Stimulated activated CD4-positive, alpha-beta T cell treated with anti-CD3 and anti-CD28 coated beads, Interleukin-1b, Interleukin-23, amount 100 ng/mL, for 1 hour (primary cell): ENCODE measurements at places on chromosomes 13 and 19.

DNA sequence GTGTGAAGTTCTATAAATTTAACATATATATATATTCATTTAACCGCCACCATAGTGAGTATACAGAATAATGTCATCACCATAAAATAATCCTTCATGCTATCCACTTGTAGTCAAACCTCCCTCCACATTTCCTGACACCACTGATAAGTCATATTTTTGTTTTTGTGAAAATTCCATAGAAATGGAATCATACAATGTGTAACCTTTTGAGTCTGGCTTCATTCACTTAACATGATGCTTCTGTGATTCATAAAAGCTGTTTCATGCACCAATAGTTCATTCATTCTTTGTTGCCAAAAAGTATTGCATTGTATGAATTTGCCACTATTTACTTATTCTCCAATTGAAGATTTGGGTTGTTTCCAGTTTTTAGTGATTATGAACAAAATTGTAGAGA, 497.5 kb upstream of the PCDH20 start:
- DNase-seq: no peak

- no peak for DNase-seq
These were observed 37.8 kb upstream of the CYP2A13 start for GRCh38 chr19:41050426-41050825.

GRCh38 chr13:28531845-28532387, 37.0 kb upstream of the FLT1 start:
- no peak for DNase-seq

DNA sequence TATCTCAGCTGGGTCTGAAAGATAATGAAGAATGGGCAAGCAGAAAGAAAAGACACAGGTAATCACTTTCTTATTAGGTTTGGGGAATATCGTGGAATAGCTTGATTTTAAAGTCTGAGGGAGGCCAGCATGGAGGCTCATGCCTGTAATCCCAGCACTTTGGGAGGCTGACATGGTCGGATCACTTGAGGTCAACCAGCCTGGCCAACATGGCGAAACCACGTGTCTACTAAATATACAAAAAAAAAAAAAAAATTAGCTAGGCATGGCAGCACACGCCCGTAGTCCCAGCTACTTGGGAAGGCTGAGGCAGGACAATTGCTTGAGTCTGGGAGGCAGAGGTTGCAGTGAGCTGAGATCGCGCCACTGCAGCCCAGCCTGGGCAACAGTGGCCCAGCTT, 1.5 kb upstream of the PAFAH1B3 start:
- DNase-seq: no peak

GRCh38 chr13:51619614-51620013, 35.4 kb downstream of the WDFY2 start:
- no peak for DNase-seq

- no peak for DNase-seq
These were observed 2.2 kb downstream of the NDFIP2 start for GRCh38 chr13:79483086-79483706.

GRCh38 chr13:70297189-70297616, 189.0 kb upstream of the KLHL1 start:
- no peak for DNase-seq

DNA sequence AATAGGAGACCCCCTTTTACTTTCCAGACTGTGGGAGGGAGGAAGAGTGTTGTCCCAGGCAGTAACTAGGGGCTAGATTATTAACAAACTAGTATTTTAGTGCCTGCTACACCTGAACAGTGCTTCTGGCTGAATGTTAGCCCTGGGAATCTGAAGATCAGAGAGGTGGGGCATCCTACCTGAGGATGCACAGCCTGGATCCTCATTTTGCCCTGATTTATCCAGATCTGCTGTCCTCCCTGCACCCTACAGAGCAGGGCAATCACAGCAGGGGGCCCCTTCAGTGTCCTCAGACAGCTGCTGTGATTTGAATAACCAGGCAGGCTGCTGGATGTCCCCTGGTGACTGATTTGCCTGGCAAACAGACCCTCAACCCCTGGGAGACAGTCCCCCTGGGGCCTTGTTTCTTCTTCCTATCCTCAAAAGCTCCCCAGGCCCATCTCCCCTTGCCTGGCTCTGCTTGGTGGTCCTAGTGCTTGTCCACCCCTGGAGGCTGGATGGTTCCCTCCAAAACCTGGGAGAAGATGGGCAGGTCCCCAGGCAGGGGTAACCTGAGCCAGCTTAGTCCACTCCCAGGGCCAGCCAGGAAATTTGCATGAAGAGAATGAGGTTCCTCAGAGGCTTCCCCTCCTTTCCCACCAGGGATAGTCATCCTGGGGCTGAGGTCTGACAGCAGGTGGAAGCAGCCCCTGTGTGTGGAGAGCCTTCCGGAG, at the start of gene OVOL3:
OVOL3 (plus strand) TSS at position 657 of the 713 bp plus-strand sequence. CDS start 60 bp downstream, outside the sequence.
- DNase-seq: no peak

DNA sequence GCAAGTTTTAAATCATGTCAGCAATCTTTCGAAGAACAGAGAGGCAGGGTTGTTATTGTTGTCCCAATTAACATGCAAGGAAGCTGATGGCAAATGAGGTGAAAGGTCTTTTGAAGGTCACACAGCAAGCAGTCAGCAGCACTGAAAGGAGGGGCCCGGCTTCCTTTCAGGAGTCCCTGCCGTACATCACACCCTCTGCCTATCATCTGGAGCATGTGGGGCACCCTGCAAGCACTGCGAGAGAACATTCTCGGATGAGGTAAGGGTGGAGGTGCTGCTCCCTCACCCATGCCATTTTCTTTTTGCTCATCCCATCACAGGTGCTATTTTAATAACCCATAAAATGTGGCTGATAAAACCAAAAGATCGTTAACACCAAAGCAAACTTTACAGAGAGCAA, 111.2 kb downstream of the ENOX1 start:
- DNase-seq: no peak
